ENCODE measurements at places on chromosomes 2 and 18.

GRCh38 chr2:170313992-170314348 is 136.0 kb downstream of the MYO3B start:
- DNase-seq: no peak

DNA sequence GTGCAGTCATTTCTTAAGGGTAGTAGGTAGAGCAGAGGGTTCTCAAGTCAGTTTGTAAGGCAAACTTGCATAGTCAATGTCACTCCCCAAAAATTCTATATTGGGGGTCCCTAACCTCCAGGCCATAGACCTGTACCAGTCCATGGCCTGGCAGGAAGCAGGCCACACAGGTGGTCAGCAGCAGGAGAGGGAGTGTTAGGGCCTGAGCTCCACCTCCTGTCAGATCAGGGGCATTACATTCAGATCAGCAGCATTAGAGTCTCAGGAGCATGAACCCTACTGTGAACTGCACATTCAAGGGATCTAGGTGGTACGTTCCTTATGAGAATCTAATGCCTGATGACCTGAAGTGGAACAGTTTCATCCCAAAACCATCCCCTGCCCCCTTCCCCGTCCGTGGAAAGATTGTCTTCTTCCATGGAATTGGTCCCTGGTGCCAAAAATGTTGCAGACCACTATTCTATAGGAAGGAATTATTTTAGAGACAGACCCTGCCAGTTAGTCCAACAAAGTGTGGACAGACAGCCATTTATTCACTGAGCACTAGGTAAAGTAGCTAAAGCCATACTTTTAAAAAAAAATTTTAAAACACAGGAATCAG is 6.7 kb downstream of the COA5 start:
- no peak for DNase-seq

- DNase-seq: no peak
These were observed 136.8 kb upstream of the EPHA4 start for GRCh38 chr2:221708902-221709301.

GRCh38 chr2:219509780-219510511 is 4.3 kb upstream of the ASIC4 start:
- peak; percentile 27 for DNase-seq

- no peak for DNase-seq
These were observed 12.7 kb upstream of the DDX18 start for GRCh38 chr2:117801826-117802225.

- DNase-seq: no peak
These were observed 21.6 kb downstream of the KIF1A start for GRCh38 chr2:240798327-240798905.

- DNase-seq: no peak
These were observed 7.0 kb downstream of the ADRA2B start for GRCh38 chr2:96109361-96109680.

DNA sequence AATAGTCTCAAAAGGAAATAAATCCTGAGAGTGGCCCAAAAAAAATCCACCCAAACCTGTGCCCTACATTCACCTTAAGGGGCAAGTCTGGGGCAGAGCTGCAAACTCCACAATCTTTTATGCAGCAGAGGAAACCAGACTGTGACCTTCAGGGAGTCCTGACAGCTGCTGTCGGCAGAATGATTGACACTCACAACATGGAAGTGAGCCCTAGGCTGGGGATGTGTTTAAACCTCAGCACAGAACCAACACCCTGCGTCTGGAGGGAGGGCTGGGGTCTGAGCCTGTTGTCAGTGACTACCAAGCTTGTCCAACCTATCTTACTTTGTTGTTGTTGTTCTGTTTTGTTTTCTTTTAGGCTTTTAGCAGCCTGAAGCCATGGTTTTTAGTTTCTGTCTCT is 39.6 kb downstream of the CRACDL start:
- DNase-seq: no peak

- DNase-seq: no peak
These were observed 36.6 kb downstream of the SLC14A1 start for GRCh38 chr18:45760462-45761036.

GRCh38 chr18:57813245-57813644 is 10.1 kb upstream of the ATP8B1 start:
- no peak for DNase-seq

GRCh38 chr2:189287982-189288521 is 108.5 kb upstream of the COL5A2 start:
- DNase-seq: peak; percentile 24

Data from CD4-positive, alpha-beta T cell treated with Interleukin-15 for 4 hours (primary cell).